NCI-H2081 treated with DMSO at 0.1 percent for 48 hours (cell line): ENCODE measurements at places on chromosomes 3 and 15.

DNA sequence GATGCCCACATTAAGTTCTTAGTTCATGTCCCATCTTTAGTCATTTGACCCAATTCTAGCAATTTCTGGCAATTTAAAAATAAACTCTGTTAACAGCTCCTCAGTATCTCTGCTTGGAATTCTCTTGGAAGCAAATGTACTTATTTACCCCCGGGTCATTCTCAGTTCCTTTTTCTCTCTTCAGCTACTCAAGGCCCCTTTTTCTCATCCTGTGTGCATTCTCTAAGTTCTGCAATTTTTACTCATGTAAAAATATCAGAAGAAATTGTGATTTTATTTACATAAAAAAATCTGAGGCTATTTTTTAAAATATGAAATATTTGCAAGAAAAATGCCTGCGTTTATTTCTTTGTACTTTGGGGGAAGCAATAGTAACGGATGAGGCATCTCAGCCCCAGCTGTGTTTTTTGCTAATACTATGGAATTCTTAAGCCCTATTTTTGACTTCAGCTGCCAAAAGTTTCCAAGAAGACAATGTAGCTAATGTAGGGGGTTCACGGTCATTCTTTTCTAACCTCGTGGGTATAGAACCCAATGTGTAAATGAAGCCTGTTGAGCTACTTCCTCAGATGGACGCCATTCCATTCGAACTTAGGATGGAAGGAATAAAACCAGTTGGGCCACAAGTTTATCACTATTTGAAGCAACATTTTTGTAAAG is 20.0 kb downstream of the CERS3 start:
- no peak for DNase-seq

DNA sequence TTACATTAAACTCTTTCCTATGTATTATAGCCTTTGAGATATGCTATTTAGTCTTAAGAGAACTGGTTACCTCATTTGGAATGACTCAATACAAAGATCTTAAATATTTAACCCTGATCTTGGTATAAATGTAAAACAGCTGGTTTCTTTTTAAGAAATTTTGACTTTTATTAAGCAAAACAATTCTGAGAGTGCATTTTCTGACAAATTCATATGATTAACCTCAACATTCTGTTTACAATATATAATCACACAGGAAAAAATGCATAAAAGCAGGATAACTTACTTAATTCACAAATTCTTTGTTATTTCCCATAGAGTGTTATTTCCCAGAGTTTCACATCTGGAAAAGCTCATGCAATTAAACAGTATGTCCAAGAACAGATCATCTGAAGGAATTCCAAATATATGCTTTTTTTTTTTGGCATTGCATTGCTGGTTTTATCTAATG is 400.4 kb upstream of the THBS1 start:
- DNase-seq, result no peak

DNA sequence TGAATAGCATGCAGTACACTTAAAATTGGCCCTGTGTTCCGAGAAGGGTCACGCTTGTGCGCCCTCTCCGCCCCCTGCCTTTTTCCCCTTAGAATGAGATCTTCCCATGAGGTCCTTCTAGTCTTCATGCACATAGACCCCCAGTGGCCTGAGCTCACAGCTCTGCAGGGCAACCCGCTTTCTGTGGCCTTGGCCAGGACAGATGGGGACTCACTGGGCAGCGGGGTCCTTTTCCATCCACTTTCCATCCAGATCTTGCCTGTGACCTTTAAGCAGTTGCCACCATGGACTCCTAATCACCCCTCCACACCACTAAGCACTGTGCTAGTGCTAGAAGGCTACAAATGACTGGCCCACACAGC is 244.4 kb downstream of the UACA start:
- DNase-seq, result no peak

DNA sequence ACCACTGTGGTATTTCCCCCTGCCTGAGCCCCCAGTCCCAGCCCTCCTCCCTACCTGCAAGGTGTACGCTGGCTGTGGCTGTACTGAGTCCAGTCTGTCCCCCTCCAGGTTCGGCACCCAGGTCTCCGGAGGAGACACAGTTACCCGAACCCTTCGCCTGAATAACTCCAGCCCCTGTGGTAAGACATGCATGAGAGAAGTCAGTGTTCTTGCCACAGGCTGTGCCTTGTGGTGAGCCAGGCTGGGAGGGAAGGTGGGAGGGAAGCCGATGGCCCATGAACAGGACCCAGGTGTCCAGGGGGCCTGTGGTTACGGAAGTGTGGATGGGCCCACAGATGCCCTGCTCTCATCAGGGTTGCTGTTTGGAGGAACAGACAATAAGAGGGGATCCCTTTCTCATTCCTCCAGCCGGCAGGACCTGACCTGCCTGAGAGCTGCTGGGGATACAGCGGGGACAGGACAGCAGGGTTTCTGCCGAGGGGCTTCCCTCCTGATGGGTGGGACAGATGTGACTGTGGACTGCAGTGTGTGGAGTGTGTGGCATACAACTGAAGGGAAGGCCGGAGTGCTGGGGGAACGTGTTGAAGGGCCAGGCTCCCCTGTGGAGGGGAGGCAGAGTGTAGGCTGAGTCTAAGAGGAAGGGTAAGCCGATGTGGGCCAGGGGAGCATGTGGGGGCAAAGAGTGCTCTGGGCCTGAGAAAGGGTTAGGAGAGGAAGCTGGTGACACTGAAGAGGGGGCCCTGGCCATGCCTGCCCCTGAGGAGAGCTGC is 21.9 kb downstream of the ACAA1 start:
- no peak for DNase-seq

DNA sequence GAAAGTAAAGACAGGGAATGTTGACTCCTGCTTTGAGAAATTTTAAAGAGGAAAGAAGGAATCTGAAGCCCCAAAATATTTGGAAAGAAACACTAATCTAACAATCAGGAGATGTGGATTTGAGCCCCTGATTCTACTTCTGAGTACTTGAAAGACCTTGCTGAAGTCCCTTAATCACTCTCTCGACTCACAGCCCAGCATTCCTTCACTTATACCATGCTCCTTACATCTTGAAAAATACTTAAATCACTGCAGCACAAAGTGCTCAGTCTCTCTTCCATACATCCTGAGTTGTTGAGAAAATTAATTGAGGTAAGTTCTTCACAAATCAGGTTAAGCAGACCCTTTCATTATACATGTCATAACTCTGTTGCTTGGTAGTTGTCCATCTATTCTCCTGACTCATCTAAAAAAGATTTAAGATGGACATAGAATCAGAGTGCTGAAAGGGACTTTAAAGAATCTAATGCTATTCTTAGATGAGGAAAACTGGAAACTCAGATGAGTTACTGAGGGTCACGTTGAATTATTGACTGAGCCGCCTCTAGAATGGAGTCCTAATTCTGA is 72.8 kb upstream of the THSD4 start:
- DNase-seq, result no peak

DNA sequence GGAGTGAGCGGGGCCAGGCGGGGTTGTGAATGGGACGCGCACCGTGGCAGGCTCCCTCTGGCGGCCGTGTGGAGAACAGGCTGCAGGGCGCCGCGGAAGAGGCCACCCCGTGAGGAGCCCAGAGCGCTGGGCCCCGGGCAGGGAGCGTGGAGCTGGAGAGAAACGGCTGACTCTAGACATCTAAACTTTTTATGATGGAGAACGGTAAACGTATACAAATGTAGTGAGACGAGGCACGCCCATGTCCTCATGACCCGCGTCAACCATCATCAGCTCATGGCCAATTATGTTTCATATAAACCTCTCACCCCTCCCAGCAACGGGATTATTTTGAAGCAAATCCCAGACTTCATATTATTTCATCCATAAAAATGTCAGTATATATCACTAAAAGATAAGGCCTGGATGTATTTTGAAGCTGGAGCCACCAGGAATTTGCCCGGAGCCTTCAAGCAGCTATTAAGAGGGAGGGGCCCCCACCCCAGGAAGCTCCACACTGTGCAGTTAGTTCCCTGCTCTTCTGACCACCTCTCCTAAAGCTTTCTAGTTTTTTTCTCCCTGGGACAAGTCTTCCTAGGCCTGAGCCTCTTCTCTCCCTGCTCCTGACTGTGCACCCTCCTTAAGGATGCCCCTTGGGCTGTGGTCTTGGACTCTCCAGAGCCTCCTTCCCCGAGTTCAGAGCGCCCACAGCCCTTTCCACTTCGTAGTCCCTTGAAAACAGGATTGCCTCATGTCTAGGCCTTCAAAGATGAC is 149.5 kb downstream of the SMAD6 start:
- no peak for DNase-seq

- DNase-seq, result no peak
Measured at GRCh38 chr3:127665165-127665564, 7.6 kb upstream of the ABTB1 start.
